Brain (organoid and tissue), 16 donors: ENCODE measurements at places on chromosomes 2 and 18.

DNA sequence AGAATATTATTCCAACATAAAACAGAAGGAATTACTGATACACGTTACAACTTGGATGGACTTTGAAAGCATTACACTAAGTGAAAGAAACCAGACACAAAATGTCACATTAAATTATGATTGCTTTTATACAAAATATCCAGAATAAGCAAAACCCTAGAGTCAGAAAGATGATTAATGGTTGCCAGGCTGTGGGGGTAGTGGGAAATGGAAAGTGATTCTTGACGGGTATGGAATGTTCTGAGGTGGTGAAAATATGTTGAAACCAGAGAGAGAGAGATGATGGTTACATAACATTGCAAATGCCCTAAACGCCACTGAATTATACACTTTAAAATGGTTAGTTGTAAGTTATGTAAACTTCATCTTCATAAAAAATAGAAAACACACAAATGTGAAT, 1057.2 kb upstream of the TMEFF2 start:
- DNase-seq = no peak

DNA sequence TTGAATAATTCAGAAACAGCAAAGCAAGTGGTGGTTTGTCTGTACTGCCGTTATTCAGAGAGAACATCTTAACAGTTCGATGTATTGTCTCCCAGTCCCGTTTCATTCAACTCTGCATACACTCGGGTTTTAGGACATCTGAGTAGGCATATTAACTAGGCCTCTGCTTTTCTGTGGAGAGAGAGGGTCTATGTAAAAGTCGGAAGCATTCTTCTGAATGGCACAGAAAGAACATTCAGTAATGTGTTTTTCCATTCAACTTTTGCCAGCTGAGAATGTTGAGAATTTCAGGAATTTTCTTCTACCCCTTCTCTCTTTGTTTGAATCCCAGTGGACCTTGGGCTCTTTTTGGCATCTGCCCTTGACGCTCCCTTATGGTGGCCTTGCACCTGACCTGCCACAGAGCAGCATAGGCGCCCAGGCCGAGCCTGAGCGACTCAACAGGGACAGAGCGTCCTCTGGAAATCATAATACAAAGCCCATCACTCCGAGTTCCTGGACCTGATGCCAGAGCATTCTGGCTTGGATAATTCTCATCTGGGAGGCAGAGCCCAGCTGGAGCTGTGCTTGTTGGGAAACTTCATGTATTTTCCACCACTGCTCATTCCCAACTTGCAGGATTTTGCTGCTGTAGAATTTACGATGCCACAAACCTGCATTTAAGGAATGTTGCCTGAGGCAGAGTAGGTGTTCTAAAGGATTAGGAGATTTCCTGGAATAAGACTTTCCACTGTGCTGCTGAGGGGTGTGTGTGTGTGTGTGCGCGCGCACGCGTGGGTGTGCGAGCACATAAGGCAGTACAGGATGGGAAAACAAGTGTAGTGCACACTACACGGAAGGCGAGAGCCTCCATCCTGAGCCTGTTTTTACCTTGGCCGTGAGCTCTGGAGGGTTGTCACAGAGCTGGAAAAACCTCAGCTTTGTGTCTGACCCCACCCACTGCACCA, 77.2 kb upstream of the TXNDC2 start:
- DNase-seq = peak; percentile 63

DNA sequence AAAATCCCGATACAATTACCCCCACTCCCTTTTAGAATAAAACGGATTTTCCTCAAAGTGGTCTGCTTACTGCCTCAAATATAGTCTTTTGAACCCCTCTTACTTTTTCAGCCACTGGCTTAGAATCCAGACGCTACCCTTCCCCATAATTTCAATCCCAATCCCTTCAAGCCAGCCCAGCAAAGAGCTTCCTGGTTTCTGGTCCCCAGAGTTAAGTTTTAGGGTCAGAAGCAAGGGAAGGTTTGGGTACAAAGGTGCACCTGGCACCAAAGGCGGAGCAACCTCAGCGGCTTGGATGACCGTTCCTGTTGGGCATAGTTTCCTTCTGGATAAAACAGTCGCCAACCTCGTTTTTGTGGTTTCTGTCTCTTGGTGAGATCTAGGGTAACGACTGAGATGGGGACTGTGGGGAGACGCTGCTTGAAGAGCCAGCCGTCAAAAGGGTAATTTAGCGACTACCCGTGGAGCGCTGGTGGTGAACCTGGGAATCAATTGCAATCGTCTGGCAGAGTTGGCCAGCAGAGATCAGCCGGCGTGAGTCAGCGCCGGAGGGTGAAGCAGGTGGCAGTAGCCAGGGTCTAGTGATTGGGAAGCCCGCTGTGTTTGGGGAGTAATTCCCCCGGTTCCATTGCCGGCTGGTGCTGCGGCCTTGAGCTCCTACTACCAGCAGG, 1.6 kb downstream of the FEV start:
- DNase-seq = peak; percentile 55

DNA sequence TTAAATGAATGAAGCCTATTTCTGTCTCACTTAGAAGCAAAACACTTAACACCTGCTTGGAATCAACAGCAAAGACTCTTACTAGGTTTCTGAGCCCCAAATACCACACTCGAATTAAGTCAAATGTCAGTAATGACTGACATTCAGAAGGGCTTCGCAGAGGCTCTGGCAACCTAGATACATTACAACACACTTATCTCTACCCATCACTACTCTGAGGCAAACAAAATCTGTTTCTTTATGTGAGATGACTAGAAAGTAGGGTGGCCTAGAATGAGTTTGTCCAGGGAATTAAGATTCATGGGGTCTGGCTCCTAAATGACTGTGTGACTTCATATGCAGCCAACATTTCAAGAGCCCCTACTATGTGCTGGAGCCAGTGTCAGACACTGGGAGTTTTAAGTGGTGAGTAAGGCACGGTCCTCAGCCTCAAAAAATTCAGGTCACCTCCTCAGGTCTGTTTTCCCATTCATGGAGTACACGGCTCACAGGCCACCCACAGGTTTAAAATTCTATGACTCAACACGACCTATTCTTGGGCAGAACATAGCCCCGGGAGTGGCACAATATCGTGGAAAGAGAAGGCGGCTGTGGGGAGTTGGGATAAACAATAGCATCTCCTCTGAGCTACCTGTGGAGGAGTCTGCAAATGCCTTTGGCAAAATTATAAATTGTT, 150.3 kb upstream of the ZFP36L2 start:
- DNase-seq = no peak

- peak; percentile 52 for DNase-seq
Measured at GRCh38 chr2:173229086-173229485, 125.6 kb upstream of the CDCA7 start.

GRCh38 chr2:26088038-26088643, 54.3 kb downstream of the RAB10 start:
- DNase-seq = peak; percentile 57

DNA sequence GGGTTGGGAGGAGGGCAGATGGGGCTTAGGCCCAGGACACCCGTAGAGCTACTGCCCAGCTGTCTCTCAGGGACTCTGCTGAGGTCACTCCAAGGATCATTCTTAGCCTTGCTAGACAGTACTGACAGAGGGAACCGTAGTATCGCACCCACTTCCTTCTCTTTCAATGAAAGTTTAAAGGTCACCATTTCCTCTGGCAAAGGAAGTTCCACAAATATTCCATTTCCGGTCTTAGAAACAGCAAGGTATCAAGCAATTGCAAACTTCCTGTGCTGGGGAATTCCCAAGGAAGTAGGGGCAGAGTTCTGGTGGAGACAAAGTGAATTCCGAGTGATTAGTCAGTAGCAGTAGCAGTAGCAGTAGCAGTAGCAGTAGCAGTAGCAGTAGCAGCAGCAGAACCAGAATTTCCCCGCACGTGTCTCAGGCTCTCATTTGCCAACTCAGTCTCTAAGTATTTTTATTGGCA, 24.7 kb downstream of the IL1B start:
- DNase-seq = no peak

- DNase-seq = no peak
Measured at GRCh38 chr2:24613154-24613814, 122.2 kb downstream of the NCOA1 start.

DNA sequence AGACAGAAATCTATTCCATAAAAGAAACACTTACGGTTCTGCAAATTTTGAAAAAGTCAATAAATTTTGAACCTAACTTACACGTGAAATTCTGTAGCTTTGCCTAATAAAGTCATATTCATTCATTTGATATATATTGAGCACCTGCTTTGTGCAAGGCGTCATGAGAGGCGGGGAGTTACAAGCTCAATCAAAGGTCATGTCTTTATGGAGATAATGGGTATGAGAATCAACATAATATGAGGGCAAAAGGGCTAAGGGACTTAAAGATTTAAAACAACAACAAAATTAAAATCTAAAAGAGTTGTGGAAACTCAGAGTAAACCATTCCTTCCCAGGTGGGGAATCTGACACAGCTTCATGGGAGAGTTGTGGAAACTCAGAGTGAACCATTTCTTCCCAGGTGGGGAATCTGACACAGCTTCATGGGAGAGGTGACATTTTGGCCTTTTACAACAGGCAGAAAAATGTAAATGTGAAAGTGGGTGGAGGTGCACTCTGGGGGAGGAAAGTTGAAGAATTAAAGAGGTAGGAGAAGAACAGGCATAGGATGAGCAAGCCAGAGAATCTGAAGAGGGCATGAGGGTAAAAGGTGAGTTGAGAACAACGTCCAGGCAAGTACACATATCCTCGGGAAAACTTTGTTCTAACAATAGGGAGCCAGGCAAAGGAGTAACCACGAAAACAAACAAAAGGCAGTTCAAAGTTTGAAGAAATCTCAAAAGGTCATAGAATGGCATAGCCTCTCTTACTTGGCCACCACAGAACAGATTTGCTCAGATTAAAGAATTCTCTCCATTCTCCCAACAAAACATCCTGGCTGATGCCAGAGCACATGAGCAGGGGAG, 49.5 kb upstream of the CD226 start:
- no peak for DNase-seq

GRCh38 chr2:84900971-84901370, 4.5 kb upstream of the TMSB10 start:
- no peak for DNase-seq

DNA sequence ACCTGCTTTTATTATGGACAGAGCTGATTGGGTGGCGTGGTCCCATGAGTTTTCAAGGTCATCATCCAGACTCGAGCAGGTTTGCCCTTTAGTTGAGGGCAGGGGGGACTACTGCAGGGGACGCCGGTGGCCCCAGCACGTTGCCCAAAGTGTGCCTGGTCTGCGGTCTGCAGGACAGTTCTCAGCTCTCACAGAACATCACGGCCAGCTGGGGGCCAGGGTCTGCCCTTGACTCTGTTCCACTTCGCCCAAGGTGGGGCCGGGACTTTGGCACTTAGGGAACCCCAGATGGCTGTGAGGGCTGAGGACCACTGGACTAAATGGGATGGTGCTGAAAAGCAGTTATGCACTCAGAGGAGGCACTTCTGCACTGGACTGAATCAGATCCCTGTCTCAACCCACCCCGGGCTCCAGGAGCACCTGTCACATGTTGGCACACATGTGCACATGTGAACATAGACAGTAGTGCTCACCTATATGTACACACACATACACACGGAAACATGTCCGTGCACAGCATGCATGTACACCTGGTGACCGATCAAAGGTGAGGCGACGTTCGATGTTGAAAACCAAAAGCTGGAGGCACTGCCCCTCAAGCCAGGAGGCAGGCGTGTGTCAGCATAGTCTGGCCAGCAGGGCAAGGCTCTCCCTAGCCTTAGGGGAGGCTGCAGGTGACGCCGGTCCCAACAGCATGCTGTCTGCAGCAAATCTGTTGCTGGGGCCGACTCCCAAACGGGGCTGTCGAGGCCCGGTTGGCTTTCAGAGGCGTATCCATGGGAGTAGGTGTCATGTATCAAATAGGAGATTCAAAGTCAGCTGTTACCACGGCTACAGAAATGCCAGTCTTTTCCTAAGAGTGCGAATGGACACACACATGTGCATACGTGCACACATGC, 10.2 kb downstream of the ANO7 start:
- no peak for DNase-seq

- DNase-seq = no peak
Measured at GRCh38 chr2:111896576-111896975, 1.8 kb upstream of the MERTK start.

- no peak for DNase-seq
Measured at GRCh38 chr2:19653509-19653908, 248.3 kb downstream of the TTC32 start.

DNA sequence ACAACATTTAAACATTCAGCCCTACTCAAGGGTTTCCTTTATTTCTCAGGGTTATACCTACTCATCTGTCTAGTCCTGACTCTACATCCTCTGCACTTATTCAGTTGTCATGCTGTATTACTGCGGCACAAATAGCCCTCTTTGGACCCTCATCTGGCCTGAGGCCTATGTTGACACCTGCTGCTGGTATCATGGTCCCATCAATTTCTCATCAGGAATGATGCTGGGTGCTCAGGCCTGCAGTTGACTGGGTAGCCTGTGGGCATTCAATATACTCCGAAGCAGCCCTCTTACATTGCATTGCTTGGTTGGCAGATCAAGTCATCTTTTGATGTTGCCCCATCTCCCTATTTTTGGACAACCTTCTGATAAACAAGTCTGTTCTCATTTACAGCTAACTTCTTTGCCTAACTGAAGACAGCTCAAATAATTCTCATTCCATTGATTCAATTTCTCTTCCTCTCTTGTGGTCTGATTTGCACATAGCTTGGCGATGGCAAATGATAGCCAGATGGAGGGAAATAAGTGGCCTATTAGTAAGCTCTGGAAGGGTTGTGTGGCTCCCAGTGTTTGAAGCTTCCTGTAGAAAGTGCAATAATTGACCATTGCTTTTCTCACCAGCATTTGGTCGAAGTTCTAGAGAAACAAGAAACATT, 19.1 kb upstream of the MC4R start:
- DNase-seq = no peak

DNA sequence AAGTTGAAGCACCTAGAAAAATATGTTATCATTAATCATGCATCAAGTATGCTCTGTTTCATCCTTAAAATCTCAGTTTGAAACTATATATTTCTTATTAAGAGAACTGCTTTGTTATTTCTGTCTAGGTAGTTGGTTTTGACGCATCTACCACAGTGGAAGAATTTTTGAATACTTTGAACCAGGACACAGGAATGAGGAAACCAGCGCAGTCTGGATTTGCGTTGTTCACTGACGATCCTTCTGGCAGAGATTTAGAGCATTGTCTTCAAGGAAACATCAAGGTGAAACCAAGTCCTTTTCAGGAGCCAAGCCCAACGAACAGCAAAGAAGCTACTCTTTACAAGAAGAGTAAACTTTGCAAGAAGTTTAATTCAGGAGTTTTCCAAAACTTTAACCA, 30.1 kb upstream of the DYNC2LI1 start:
- no peak for DNase-seq

GRCh38 chr2:96547203-96547641, 10.7 kb downstream of the ARID5A start:
- DNase-seq = no peak

GRCh38 chr2:54106631-54107454, 8.6 kb upstream of the ACYP2 start:
- peak; percentile 82 for DNase-seq
